Glutamatergic neuron (in vitro differentiated cells): ENCODE measurements at places on chromosomes 6 and 20. TPM values are rescaled to one million over a fixed set of nuclear protein-coding genes. Genes with fewer than 3 reads are reported as not detected.

MARCKS gene
- total RNA-seq = 442 TPM

ADGRB3 gene
- 7.3 TPM for total RNA-seq

CTAGE9 gene
- not detected for total RNA-seq

TTLL9 gene
- 1.5 TPM for total RNA-seq

SRXN1 gene
- total RNA-seq = 6.3 TPM

MROH8 gene
- total RNA-seq = 2.6 TPM

CSNK2A1 gene
- total RNA-seq = 214 TPM

HLA-DRB1 gene
- total RNA-seq = 0.34 TPM

FAM184A gene
- total RNA-seq = 20.0 TPM

TRIM10 gene
- not detected for total RNA-seq

SPATS1 gene
- not detected for total RNA-seq

OR2H2 gene
- total RNA-seq = not detected

ABHD16B gene
- total RNA-seq = not detected

POM121L2 gene
- total RNA-seq = not detected

SKIC2 gene
- total RNA-seq = 109 TPM

EDN1 gene
- total RNA-seq = 0.54 TPM

ADGRF5 gene
- 0.37 TPM for total RNA-seq

ARMC12 gene
- total RNA-seq = 2.6 TPM

BPIFB1 gene
- total RNA-seq = not detected

PTGIS gene
- total RNA-seq = 0.12 TPM

ZNF391 gene
- 8.3 TPM for total RNA-seq

FAXC gene
- 68.9 TPM for total RNA-seq

KCNG1 gene
- 3.6 TPM for total RNA-seq

LAMA4 gene
- 0.22 TPM for total RNA-seq

SPINT4 gene
- total RNA-seq = not detected

ZSWIM3 gene
- 7.9 TPM for total RNA-seq

RBM24 gene
- 4.9 TPM for total RNA-seq
